ENCODE measurements at places on chromosomes 1 and 21.

DNA sequence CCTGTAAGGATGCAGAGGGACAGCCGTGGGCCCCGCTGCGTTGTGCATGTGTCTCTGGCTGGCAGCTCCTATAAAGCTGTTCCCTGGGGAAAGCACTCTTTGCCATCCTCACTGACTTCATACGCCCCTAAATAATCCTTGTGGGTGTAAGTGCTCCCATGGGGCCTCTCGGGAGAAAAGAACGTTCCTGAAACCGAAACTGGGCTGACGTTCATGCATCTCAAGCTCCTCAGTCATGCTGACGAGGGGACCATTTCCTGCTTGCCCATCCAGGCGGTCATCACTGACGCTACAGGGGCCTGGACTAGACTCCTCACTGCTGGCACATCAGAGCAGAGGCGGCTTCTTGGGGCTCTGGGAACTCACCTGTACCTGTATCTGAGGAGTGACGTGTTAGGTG is 73.1 kb upstream of the USP24 start:
- DNase-seq: no peak

- no peak for DNase-seq
Observed at GRCh38 chr1:98692482-98692881, 31.0 kb downstream of the SNX7 start.

- DNase-seq: no peak
Observed at GRCh38 chr1:200916152-200916551, 21.5 kb downstream of the INAVA start.

DNA sequence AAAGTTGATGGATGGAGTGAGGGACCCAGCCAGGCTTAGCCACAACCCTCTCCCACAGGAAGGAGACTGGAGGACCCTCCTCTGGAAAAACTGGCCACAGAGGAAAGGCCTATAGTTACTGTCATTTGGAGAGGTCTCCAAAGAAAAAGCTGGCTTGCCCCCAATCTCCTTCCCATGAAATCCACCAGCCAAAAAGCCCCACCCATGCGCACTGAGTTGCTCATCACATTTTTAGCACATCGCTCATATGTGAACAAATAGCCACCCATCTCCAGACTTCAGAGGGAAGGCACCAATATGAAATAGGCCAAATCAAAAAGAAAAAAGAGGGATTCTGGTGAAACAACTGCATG is 36.9 kb upstream of the QSOX1 start:
- DNase-seq: no peak

DNA sequence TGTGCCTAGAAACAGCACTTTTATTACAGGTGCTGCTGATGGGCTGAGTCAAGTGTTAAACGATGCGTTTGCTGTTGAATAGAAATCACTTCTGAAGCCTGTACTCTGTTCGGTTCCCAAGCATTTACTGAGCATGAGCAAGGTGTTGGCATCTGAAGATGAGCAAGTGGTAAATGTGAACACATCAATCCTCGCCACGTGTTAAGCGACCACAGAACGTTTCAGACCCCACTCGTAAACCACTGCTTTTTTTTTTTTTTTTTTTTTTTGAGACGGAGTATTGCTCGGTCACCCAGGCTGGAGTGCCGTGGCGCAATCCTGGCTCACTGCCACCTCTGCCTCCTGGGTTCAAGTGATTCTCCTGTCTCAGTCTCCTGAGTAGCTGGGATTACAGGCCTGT is 241.2 kb downstream of the SETD4 start:
- no peak for DNase-seq

GRCh38 chr1:217715681-217716080 is 84.5 kb downstream of the SPATA17 start:
- no peak for DNase-seq

DNA sequence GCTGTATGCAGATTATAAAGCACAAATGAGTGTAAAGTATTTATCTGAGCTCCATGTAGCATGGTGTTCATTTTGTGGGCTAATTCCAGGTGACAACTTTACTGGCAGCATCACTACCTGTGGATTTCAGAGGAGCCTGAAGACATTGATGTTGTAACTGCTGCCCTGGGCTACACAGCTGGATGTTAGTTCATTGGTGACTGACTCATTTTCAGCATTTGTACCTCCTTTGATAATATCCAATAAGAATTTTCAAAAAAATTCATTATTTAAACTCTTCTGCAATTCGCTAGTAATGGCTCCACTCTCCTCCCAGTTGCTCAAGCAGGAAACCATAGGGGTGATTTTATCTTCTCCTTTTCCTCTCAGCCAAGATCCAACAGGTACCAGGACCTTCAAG is 37.3 kb upstream of the HSD3B1 start:
- no peak for DNase-seq

GRCh38 chr1:201017828-201018163 is 5.7 kb downstream of the KIF21B start:
- no peak for DNase-seq

GRCh38 chr1:182002570-182002969 is 58.9 kb downstream of the ZNF648 start:
- no peak for DNase-seq

DNA sequence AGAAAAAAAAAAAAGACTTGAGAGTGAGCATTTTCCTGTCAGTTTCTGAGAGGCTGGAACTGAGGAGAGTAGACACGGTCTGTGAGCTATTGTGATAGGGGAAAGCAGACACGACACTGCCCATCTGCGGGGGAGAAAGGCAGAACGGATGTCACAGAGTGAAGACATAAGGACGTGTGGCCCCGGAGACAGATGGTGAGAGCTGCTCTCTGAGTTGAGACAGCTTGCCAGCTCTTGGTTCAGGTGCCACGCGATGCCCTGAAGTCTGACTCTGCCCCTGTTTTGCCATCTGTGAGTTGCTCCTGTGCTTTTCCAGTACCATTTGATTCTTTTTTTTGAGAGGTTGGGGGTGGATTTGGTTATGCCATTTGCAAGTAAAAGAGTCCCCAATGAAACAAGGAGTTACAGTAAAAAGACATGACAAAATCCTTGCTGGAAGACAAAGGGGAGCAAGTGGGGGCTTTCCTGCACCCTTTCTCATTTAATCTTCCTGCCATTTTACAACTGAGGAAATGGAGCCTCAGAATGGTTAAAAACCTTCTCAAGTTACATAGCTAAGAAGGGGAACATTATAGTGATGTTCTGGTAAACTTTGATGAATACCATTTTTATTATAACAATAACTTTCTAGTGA is 128.9 kb upstream of the DNAH14 start:
- no peak for DNase-seq

- no peak for DNase-seq
Observed at GRCh38 chr1:47593598-47594285, 155.9 kb downstream of the FOXD2 start.

GRCh38 chr1:225934711-225935110 is 6.3 kb downstream of the LEFTY2 start:
- no peak for DNase-seq

DNA sequence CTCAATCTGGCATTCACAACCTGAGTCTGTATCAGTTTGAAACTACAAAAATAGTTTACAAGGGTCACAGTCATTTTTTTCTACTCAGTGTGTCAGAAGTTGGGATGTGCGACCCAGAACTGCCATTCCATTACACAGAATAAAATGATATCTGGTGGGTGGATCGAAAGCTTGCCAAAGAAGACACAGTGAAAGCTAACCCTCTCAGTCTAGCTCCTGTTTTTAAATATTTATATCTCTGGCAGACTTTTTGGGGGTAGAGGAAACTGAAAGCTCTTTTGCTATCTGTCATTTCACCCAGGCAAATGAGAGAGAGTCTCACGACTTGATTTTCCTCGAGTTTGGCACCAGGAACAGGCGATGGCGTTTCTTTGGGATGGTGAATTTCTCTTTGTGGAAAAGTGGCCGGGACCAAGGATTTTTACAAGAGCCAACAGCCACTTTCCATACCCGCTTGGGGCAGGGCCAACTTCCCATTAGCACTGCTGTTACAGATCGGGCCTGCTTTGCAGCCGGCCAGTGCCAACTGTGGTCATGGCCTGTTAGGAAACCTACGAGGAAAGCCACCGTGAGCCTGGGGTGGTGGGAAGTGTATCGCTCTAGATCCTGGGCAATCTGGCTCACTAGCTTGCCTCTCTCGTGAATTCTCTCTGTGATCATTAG is 185.5 kb upstream of the NFIA start:
- DNase-seq: no peak

GRCh38 chr21:42669041-42669440 is 15.6 kb downstream of the PDE9A start:
- no peak for DNase-seq

GRCh38 chr1:40422630-40423263 is 27.5 kb upstream of the ZFP69B start:
- DNase-seq: no peak

- DNase-seq: no peak
Observed at GRCh38 chr21:26732432-26733221, 112.6 kb downstream of the ADAMTS1 start.

DNA sequence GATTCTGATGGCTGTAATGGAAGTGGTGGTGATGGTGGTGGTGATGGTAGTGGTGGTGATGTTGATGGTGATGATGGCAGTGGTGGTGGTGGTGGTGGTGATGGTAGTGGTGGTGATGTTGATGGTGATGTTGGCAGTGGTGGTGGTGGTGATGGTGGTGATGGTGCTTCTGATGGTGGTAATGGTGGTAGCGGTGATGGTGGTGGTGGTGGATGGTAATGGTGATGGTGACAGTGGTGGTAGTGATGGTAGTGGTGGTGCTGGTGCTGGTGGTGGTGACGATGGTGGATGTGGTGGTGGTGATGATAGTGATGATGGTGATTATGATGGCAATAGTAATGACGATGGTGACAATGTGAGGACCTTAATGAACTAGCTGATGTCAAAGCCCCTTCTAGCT is 35.6 kb upstream of the LRRC3 start:
- DNase-seq: no peak

DNA sequence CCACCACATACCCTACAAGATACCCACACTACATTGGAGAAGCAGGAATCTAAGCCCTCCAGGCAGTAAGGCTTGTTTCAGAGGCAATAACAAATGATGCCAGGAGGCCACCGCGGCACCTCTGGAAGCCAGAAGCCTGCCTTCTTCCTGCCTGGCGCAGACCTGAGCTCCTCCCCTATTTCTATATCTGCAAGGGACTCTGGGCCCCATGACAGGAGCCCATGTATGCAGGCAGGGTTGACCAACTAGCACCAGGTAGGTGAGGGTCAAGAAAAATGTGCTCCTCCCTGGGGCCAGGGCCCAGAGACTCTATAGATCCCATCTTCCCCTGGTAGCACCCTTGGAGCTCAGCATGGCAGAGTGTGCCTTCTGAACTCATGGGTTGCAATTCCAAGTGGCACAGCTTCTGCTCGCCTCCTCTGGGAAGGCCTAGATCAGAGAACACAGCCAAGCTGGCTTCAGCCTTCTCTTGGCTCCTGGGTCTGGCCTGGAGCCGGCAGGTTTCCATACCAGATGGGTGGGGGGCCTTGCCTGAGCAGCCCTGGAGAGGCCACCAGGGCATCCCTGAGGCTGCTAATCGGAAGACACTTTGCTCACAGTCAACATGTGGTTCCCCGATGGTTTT is 85.1 kb downstream of the STUM start:
- DNase-seq: no peak

DNA sequence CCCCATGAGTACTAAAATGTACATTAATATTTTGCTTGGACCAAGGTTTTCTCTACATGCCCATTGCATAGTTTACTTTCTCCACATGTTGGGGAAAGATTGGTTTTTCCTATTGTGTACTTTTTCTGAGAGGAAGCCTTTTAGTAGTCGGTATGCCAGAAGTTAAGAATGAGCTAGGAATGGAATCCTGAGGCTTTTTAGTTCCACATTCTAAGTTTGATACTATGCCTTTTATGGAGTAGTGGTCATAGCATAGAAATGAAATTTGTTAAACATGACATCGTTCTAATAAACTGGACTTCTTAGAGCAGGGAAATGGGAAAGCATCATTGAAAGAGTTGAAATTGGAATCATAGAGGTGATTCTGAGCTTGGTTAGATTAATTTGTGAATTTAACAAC is 64.3 kb downstream of the BCL9 start:
- DNase-seq: no peak

GRCh38 chr1:36446271-36446670 is 4.0 kb downstream of the OSCP1 start:
- DNase-seq: no peak

GRCh38 chr1:222310836-222311235 is 237.1 kb downstream of the HHIPL2 start:
- DNase-seq: no peak

DNA sequence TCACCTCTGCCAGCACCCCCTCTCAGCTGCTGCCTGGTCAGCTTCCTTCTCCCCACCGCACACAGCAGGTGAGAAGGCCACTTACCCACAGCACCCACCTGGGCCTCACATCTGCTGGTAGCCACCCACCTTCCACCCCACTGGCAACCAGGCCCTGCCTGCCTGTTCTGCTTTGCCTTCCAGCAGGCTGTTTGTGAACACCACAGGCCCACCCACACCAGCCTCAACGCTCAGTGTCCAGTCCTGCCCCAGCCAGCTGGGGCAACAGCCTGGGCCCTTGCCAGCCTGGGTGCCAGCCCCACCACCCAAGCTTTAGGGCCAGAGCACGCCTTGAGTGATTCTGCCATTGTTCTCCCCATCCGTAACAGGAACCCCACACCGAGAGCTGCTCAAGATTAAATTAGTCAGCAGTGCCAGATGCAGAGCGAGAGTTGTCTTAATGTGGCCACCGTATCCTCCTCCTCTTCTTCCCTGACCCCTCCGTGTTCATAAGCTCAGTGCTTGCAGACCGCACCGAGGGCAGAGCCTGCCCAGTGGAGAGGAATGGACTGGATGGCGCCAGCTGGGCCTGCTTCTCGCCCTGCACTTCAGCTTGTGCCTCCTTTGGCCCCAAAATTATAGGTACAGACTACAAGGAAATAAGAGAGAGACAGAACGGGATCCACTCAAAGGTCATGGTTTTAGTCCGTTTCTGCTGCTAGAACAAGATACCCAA is 120.3 kb upstream of the COL6A1 start:
- DNase-seq: no peak

DNA sequence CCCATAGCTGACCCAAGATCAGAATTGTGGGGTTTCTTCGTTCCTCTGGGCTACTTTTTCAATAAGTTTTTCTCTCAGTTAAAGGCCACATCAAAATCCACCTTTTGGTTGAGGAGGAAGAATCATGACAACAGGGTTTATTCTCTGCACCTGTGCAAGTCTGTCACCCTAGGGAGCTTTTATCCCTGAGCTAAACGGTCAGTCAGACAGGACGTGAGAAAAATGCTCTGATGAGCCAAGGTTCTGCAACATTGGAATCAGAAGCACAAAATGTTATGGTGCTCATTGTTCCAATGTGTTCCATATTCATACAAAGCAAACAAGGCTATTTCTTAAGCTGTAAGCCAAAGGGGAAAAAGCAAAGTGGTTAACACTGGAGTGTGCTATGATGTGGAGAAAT is 7.4 kb upstream of the ERICH3 start:
- DNase-seq: no peak

DNA sequence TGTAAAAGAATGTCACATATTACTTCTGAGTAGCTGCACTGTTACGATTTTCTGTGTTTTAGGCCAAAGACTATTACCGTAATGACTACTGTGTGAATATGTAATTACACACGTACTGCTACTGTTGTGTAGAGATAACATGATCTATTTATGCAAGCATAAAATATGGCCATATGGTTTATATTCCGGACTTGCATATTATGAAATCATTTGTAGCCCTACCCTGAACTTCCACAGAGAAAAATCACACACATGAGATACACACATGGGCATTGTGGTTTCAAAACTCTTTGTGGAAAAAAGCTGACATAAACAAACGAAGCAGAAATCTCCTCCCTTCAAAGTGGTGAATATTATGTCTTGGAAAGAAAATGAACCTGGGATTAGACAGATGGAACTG is 373.0 kb upstream of the ADAMTS5 start:
- DNase-seq: no peak

- no peak for DNase-seq
Observed at GRCh38 chr1:235450886-235451483, 53.3 kb downstream of the B3GALNT2 start.

- DNase-seq: no peak
Observed at GRCh38 chr1:200231787-200232231, 178.0 kb downstream of the ZNF281 start.

Data from activated T-cell treated with anti-CD3 and anti-CD28 coated beads for 24 hours (primary cell).